ENCODE measurements at places on chromosomes 16 and 17.

DNA sequence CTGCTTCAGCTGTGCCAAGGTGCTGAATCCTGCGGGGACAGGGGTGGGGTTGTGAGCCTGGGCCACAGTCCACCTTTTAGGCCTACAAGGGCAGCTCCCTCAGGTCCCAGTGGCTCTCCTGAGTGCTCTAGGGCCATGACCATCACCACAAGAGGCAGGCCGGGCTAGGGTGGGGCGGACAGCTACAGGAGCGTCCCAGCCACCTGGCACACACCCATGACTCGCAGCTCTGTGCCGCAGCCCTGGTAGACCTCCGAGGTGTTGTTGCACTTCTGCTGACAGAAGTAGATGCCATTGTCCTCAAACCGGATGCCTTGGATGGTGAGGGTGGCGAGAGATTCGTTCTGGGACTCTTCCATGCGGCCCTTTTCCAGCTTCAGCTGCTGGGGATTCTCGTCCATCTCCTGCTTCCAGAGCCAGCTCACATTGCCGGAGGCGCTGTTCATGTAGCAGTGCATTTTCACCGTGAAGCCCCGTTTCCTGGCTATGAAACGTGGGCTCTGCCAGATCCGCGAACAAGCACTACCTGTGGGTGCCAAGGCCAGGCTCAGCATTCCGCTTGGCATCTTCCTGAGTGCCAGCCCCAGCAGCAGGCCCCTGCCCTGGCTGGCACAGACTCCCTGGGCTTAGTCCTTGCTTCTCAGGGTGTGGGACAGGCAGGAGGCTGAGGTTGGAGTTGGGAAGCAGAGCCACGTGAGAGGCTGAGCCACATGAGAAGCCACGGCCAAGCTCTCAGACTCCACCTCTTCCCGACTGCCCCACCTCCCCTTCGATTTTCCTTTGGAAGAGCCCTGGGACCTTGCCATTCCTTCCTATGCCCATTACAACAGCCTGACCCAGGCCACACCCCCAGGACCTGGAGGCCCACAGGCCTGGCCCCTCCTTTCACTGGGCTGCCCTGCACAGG is 2.0 kb downstream of the CD79B start:
- no peak overlapping the region for H3K27ac ChIP-seq
- DNase-seq = no peak
- no peak overlapping the region for H3K4me3 ChIP-seq

- H3K4me3 ChIP-seq = peak within 1 kb of the TSS; percentile 99
- H3K27ac ChIP-seq = peak within 1 kb of the TSS; percentile 92
- peaks cover 29% of the 10 kb centered on the region for H3K4me1 ChIP-seq
- no peak for DNase-seq
Measured at GRCh38 chr16:67936124-67936879, at the start of gene PSMB10. Gene PSMB10, minus strand, starts transcription at chr16:67936850. Its CDS starts 101 bp downstream, at chr16:67936749.

DNA sequence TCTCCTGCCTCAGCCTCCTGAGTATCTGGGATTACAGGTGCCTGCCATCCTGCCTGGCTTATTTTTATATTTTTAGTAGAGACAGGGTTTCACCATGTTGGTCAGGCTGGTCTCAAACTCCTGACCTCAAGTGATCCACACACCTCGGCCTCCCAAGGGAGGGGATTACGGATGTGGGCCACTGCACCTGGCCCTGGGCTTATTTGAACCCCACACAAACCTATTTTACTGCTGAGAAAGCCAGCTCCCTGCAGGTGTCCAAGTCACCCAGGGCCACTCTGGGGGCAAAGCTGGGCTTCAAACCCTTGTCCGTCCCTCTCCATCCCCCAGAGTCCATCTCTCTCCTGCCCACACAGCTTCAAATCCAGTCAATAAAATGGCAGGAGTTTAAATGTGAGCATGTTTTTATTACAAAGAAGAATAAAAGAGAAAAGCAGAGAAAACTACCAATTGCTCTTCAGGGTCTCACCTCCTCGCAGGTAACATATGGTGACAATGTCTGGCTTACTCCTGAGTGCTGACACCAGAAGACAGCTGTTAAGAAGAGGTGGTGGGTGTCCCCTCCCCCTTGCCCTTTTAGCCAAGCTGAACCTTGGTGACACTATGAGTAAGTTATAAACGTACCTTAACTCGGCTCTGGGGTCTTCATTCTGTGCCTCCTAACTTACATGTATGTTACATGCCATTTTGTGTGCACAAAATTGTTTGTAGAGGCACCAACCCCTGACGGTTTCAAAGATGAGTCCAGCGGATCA is 45.4 kb downstream of the LAT start:
- H3K4me1 ChIP-seq = peaks cover 16% of the 10 kb centered on the region
- no peak overlapping the region for H3K27ac ChIP-seq
- H3K36me3 ChIP-seq = no peaks in the 10 kb centered on the region
- H3K27me3 ChIP-seq = peaks cover 6% of the 10 kb centered on the region
- H3K4me3 ChIP-seq = no peak overlapping the region

DNA sequence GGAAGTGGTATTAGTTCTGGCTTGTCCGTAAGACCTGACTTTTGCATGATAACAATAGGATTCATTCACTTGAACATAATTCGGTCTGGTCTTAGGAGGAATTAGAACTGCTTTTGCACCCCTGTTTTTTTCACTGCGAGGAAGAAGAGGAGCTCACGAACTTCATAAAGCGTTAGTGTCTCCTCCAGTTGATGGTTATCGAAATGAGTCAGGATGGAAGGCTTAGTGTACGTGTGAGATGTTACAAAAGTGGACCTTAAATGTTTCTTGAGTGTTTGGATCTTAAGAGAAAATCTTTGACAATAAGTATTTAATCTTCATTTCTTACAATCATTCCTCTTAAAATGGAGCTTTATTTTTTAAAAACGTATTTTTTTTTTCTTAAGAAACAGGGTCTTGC is 52.8 kb downstream of the USP10 start:
- DNase-seq = no peak
- no peaks in the 10 kb centered on the region for H3K36me3 ChIP-seq
- no peaks in the 10 kb centered on the region for H3K27me3 ChIP-seq

DNA sequence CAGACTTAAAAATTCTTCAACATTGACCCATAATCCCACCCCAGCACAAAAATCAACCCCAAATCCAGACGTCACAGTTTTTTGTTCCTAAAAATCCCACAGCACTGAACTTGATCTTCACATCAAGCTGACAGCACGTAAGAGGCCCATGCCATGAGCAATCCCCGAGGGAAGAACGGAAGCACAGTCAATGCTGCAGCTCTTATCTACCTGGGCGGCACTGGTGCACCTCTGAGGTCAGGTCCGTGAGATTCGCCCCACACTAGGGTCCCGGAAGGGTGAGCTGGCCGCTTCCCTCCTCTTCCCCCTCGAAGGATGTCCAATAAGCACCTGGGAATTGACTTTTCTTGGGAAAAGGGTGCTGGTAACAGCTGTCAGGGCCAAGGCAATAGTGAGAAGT is 11.3 kb upstream of the ITGAE start:
- no peak for DNase-seq
- peaks cover 15% of the 10 kb centered on the region for H3K36me3 ChIP-seq
- H3K27me3 ChIP-seq = no peaks in the 10 kb centered on the region
- H3K4me1 ChIP-seq = 0 out of 2 replicates have a peak, but pooled peaks cover 8% of the 10 kb centered on the region
- no peak overlapping the region for H3K4me3 ChIP-seq

Measured in HFFc6 (cell line).